ENCODE measurements at places on chromosomes 2 and 18.
A peak's percentile ranks its signal among the peaks of the same experiment; 100 is the strongest.

DNA sequence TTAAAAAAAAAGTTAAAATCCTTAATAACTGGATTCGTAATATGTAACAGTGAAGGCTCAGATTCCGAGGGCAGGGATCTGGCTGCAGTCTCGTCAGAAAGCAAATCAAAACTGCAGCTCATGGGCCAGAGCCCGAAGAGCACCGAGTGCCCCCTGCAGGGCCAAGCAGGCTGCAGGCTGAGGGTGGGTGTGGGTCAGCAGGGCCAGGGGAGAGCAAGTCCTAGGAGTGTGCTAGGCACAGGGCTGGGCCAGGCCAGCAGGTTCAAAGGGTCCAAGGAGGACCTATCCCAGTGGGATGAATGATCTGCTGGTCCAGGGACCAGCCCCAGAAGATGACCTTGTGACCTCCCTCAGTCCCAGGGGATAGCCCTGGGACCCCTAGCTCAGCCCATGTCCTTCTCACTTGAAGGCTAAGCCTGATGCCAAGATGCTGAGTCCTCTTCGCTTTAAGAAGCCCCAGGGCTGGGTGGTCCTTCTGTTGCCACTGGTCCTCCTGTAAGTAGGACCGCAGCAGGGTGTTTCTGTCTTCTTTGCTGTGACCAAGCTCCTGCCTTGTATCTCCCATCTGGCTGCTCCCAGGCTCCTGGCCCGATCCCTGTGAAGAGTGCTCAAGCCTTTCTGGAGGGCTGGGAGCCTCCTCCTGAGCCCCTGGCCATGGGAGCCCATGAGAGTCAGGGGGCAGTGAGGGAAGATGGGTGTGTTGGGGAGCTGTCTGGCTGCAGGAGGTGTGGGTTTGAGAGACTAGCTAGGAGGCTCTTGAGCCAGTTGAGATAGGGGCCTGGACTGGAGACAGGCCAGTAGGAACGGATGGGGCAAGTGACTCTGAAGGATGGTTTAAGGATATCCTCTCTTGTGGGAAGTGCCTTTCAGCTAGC lies 150.7 kb downstream of the DYSF start:
- H3K27ac ChIP-seq: no peak overlapping the region
- peaks cover 7% of the 10 kb centered on the region for H3K4me1 ChIP-seq

- H3K27me3 ChIP-seq: peaks cover 70% of the 10 kb centered on the region
- no peak overlapping the region for H3K27ac ChIP-seq
- peaks cover 26% of the 10 kb centered on the region for H3K4me1 ChIP-seq
- no peak for DNase-seq
- H3K4me3 ChIP-seq: peak overlapping the region; percentile 75
- H3K36me3 ChIP-seq: no peaks in the 10 kb centered on the region
These were observed 231.4 kb downstream of the HAUS1 start for GRCh38 chr18:46335534-46336101.

DNA sequence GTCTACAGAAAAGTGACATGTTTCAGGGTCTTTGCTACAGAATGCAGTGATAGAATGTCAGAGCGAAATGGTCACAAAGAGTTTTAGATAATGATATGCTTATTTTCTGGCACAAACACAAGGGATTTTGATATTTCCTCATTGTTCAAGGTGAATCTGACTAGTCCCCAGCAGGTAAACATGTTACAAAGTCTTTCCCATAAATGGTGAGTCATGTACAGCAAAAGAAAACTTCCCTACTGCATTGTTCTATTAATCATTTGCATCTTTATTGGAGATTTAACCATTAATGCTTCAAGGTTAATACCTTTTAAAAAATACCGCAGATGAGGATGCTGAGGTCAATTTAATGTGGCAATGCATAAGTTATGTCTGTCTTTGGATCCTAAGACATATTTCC lies 19.1 kb upstream of the TRIB2 start:
- H3K27ac ChIP-seq: no peak overlapping the region
- no peaks in the 10 kb centered on the region for H3K27me3 ChIP-seq
- no peak for DNase-seq
- H3K4me3 ChIP-seq: no peak overlapping the region
- H3K36me3 ChIP-seq: no peaks in the 10 kb centered on the region

GRCh38 chr18:80183273-80184050 lies 63.9 kb downstream of the PARD6G start:
- no peaks in the 10 kb centered on the region for H3K36me3 ChIP-seq
- H3K27me3 ChIP-seq: peaks cover 26% of the 10 kb centered on the region
- DNase-seq: no peak
- H3K4me1 ChIP-seq: no peaks in the 10 kb centered on the region
- no peak overlapping the region for H3K27ac ChIP-seq
- H3K4me3 ChIP-seq: no peak overlapping the region

- no peak for DNase-seq
- H3K4me1 ChIP-seq: no peaks in the 10 kb centered on the region
- no peak overlapping the region for H3K27ac ChIP-seq
- H3K36me3 ChIP-seq: no peaks in the 10 kb centered on the region
- H3K27me3 ChIP-seq: no peaks in the 10 kb centered on the region
- no peak overlapping the region for H3K4me3 ChIP-seq
These were observed 273.5 kb upstream of the HDAC4 start for GRCh38 chr2:239674101-239674980.
